ENCODE measurements at places on chromosomes 7 and 10. TPM values are rescaled to one million over a fixed set of nuclear protein-coding genes. Genes with fewer than 3 reads are reported as not detected.

The MOGAT3 gene
- total RNA-seq: not detected

DNA sequence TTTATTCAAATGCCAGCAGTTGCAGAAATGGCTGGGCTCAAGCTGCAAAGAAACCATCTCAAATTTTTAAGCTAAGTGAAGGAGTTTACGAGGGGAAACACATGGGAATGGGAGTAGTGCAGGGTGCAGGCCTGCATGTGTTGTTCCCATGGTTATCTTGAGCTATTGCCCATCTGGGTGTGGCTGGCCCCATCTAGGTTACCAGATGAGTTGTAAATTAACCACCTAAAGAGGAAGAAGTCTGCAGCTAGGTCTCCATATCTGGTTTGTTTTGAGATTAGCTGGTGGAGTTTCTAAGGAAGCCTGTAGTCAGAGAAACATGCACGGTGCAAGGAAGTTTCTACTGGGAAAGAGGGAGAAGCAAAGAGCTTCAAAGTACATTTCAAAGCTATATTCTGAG, 23.3 kb upstream of the STEAP2 start:
- no peak for DNase-seq

The PITRM1 gene
- total RNA-seq: 94.5 TPM

GRCh38 chr10:101559596-101560297, 28.3 kb downstream of the POLL start:
- no peak for DNase-seq

The ZNF117 gene
- 2.8 TPM for total RNA-seq

DNA sequence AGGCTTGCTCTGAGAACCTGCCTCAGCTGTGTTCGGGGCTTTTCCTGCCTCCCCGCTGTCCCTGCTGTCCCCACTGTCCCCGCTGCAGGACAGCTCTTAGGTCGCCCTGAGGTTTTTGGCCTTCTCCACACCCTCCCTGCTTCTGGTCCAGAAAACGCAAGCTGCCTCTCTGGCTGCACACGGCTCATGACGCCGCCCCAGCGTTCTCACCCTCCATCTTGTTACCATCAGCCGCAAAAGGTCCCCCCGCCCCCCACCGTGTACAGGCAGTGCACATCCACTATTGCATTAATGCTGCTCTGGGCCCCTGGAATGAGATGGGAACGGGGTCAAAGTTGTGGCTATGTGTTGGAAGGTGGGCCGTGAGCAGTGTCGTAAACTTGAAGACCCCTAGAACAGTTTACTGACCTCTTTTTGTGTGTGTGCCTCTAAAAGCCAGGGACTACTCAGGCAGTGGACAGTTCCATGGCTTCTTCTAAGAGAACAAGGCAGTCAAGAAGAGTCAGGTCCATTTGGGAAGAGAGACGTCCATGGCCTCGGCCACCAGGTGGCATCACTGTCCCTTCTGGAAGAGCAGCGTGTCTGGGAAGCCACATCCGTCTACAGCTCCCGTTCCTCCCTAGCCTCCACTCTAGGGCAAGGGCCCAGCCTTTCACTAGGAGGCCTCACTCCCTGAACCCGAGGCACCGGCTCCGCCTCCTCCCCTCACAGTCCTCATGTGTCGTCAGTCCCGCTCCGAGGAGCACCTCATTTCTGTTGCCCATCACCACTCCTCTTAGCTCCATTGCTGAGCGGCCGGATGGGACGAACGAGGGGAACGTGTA, 38.5 kb upstream of the MKRN1 start:
- DNase-seq: peak; percentile 94

- DNase-seq: no peak
Observed at GRCh38 chr10:131817866-131818509, 82.8 kb upstream of the PPP2R2D start.

- no peak for DNase-seq
Observed at GRCh38 chr7:29276199-29276598, 81.6 kb downstream of the CHN2 start.

GRCh38 chr10:46229144-46229563, 57.6 kb upstream of the ANTXRL start:
- peak; percentile 6 for DNase-seq

GRCh38 chr10:3723766-3724165, 61.2 kb downstream of the KLF6 start:
- DNase-seq: no peak

GRCh38 chr10:49058463-49059255, 56.7 kb downstream of the VSTM4 start:
- peak; percentile 47 for DNase-seq

GRCh38 chr7:129210256-129210988, 14.4 kb upstream of the AHCYL2 start:
- DNase-seq: peak; percentile 92
